ENCODE measurements at places on chromosomes 6 and 20.

GRCh38 chr6:41739041-41739440, 3.6 kb upstream of the TFEB start:
- no peak for DNase-seq

GRCh38 chr20:12965870-12966251, 42.9 kb upstream of the SPTLC3 start:
- DNase-seq, result no peak

DNA sequence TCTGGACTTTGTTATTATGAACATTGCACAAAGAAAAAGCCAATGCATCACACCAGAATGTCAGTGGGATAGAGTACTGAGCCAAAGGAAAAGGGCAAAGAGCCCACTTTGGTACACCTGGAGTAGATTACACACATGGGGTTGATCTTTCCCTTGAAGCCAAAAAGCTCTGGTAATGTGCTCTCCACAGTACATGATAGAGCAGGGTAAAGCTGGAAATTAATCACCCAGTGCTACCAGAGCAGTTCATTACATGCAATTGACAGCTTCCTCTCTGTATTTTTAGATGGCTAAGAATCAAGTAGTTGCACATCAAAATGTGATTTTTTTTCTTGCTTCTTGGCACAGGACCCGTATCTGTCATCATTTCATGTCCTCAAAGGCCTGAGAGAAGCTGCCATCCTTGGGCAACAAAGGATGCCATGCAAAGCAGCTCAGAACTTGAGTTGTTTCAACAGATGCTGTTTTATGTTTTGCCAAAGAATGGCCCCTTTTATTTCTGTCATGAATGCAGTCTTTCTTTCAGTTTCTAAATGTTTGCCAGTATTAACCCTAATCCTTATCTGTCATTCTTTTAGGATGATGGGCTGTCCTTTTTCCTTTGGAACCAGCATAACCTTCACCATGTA, 88.1 kb downstream of the HDGFL1 start:
- no peak for DNase-seq

DNA sequence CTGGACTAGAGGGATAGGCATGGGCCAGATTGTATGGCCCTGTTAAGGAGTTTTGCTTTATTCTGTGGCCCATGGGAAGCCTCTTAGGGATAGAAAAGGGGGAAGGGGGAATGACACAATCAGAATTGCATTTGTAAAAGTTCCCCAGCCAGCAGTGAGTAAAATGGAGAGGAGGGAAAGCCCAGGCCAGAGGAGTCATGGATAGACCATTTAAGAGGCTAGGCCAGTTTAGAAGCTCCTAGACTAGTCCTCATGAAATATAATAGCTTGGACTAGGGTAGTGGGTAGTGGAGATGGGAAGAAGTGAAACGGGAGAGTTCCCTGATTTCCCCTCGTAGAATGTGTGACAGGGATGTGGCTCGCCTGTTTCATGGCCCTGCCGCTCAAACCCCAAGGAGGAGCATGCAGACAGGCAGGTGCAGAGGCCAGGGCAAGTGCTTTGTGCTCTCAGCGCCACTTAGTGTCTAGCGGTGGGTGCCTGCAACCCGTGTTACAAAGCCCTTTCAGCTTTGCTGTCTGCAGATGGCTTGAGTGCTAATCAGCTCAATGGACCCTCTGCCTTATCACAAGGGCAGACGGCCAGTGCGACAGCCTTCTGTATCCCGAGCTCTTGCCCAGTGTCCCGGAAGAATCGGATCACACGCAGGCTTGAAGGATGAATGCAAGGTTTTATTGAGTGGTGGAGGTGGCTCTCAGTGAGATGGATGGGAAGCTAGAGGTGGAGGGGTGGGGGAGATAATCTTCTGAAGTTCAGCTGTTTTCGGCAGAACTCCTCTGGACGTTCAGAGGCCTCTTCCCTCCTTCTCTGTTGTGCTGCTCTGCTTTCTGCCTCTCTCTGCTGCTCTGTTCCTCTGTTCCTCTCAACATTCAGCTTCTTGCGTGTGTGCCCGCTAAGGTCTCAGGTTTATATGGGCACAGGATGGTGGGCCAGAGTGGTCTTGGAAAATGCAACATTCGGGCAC, 141.1 kb downstream of the CEP57L1 start:
- DNase-seq, result no peak

GRCh38 chr6:170279977-170280688, 10.7 kb downstream of the DLL1 start:
- DNase-seq, result no peak

DNA sequence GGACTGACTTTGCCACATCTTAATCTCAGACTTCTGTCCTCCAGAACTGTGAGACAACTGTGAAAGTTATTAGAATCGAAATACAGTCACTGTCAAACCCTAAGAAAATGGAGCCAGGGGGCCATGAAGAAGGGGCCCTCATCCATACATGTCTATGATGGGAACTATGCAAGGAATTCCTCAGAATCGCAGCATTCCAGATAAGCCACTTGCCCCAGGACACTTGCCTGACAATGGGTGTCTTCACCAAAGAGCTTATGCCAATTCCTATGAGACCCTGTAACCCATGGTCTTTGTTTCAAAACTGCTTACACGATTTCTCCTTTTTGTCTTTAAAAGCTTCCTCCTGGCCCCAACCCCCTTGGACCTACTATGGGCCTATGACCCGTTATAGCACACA, 90.4 kb upstream of the FOXP4 start:
- DNase-seq, result no peak

- DNase-seq, result no peak
Observed at GRCh38 chr6:116763906-116764628, 1.5 kb downstream of the FAM162B start.

DNA sequence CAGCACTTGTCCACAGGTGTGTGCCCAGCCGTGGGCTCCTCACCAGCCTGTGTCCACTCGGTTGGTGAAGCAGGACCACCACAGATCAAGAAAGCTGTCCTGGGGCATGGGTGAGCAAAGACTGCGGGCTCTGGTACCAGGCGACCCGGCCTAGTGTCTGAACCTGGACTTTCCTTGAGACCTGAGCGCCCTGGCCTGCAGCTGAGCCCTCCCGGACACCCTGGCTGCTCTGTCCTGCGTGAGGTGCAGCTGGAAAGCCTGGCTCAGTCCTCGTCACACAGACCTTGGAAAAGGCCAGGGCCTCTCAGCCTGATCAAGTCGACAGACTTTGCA, 201.2 kb upstream of the THBS2 start:
- DNase-seq, result no peak

- DNase-seq, result no peak
Observed at GRCh38 chr6:119277052-119277451, 72.5 kb downstream of the MAN1A1 start.

GRCh38 chr20:37544386-37544785, 16.7 kb upstream of the BLCAP start:
- no peak for DNase-seq

- no peak for DNase-seq
Observed at GRCh38 chr6:44685213-44685612, 297.7 kb downstream of the CDC5L start.

GRCh38 chr20:47263080-47263464, 93.4 kb downstream of the ZMYND8 start:
- no peak for DNase-seq

DNA sequence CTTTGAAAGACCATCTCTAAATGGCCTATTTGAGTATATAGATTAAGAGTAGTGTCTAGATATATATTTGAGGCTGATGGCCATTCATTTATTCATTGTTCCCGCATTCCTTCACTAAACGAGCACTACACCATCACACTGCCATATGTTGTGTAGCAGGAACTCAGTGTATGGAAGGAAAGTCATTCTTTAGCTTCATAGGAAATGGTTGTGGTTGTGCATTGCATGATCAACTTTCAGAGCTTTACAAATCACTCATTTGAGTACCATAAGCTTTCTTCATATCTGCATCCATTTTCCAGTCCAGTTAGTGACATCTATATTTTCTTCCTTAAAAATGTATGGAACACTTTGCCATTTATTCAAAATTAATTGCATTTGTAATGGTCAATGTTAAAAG, 97.9 kb downstream of the ARID1B start:
- no peak for DNase-seq

GRCh38 chr6:37489697-37490336, 9.9 kb downstream of the CCDC167 start:
- DNase-seq, result no peak

DNA sequence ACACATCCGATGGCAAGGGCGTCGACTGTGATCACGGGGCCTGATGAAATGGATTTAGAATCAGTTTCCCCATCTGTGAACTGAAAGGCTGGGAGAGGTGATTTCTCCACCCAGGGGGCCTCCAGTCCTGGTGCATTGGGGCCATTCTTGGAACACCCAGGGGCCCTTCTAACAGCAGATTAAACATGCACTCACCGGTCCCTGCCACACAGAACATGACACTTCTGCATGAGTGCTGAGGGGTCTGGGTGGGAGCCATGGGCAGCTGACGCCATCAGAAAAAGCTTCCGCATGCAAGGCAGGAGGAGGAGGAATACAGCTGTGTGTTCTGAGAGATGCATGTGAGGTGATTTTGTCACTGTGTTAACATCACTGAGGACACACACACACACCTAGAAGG, 26.8 kb downstream of the DLL1 start:
- no peak for DNase-seq

GRCh38 chr6:128883906-128884305, 968 bp downstream of the LAMA2 start:
- DNase-seq, result no peak

DNA sequence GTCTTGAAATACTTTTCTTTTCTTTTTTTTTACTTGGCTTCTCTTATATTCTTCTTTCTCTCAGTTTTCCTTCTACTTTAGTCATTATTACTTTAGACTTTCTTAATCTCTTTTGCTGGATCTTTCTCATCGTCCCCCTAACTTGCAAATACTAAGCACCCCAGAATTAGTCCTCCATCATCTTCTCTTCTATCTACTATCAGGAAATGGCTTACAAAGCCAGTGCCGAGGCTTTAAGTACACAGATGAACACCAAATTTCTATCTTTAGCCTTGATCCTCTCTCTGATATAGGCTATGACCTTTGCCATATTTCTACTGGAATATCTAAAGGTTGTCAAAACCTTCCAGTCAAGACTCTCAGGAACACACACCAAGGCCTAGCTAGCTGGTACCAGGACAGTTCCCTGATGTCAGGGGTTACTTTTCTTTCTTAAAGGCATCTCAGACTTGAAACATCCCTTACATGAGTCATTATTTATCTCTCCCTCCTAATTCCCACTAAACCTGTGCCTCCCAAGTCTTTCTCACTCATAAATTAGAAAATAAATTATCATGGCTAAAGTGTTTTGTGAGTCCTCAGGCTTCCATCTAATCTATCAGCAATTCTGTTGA, 278.6 kb upstream of the TCF21 start:
- no peak for DNase-seq

DNA sequence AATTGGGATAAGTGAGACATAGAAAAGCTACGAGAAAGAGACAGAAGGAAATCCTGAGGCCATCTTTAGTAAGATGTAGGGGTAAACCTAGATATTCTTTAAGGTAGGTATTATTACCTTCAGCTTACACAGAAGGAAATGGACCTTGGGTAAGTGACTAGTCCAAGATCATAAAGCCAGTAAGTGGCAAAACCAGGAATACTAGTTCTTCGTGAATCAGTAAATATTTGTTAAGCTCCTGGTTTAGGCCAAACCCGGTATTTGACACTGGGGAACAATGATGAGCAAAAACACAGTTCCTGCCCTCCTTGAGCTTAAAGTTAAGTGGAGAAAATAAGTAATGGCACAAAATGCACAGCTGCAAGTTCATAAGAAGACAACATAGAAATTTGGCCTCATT, 5.3 kb downstream of the TRIM39 start:
- DNase-seq, result no peak

DNA sequence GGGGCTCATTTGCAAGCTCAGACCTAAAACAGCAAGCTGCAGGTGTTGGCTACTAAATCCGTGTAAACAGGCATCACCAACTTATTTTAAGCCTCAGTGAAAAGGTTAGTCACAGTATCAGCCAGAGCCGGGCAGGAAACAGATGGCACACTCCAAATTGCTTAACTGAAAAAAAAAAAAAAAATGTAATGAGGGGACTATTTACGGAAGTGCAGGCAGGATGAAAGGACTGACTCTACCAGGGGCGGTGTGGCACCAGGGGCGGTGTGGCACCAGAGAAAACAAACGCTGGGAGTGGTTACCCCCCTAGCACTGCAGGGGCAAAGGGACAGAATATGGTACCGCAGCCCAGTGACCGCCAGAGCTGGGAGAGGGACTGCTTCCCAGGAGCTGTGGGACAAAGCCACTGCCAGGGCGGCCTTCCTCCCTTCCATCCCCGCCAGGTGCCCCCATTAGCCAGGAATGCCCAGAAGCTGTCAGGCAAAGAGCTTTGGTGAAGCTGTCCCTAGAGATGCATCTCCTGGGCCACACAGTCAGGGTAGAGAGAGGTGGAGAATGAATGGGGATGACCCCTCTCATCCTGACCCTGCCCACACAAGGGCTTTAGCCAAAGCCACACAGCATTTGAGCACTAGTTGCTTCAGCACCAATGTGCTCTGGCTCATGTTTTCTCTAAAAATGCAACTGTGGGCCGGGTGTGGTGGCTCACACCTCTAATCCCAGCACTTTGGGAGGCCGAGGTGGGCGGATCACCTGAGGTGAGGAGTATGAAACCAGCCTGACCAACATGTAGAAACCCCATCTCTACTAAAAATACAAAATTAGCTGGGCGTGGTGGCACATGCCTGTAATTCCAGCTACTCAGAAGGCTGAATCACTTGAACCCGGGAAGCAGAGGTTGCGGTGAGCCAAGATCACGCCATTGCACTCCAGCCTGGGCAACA, 39.6 kb upstream of the GFOD1 start:
- no peak for DNase-seq

DNA sequence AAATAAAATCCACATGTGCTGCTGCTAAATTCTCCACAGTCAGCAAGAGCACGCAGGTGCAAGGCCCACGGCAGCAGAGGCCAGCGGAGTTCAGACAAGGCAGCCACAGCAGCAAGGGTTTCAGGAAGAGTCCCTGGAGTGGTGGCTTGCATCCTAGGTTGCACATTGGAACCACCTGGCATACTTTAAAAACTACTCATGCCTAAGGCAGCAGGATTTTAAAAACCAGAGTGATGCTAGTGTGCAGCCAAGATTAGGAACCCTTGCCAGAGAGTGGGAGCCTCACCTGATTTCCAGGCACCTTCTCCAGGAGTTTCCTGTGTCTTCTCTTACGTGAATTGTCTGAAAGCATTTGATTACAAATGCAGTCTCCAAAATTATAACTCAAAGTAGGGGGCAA, 104.0 kb upstream of the GPR6 start:
- DNase-seq, result no peak

DNA sequence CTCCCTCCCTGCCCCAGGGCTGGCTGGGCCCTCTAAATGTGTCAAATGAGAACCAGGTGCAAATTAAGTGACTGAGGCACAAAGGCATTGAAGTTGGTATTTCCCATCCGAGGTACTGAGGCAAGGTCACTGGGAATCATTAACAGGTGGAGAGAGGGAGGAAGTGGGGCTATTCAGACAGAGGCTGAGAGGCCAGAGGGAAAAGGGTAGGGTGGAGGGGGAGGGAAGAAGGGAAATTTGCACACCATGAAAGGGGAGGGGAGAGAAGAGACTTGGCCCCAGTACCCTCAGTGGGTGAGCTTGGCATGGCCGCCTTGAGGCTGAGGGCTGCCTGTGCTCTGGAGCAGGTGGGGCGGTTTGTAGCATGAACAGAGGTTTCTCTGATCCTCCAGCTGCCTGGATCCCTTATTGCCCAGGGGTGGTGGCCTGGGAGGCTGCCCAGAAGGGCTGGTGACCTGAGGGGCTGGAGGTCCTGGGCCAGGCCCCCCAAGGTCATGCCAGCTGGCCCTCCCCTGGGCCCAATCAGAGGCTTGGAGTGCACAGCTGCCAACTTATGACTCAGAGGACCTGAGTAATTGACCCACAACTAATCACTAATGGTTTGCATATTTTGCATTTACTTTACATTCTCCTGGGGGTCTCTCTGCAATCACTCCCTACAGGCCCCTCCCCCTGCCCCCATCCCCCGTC, 40.3 kb upstream of the ZFAND3 start:
- DNase-seq, result no peak

All from activated CD8-positive, alpha-beta memory T cell treated with anti-CD3 and anti-CD28 coated beads for 1 hour (primary cell).